MCF 10A (cell line): ENCODE measurements at places on chromosomes 6 and 20. TPM values are rescaled to one million over a fixed set of nuclear protein-coding genes. Genes with fewer than 3 reads are reported as not detected.

- no peak for DNase-seq
Observed at GRCh38 chr20:57445298-57445697, 54.1 kb downstream of the RBM38 start.

DNA sequence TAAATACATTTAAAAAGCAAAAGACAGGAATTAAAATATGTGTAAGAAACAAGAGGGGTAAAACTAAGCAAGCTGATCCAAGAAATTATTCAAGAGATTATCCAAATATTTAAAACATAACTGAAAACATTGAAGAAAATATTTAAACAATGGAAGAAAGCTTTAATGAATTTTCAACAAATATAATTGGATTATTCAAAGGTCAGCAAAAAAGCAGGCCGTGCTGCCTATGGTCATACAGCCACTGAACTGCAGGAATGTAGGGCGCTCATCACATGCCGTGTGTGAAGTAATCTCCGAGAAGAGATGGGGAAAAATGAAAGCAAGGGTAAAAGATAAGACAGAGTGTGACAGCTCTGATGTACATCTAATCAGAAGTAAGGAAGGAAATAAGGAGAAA is 1195.4 kb upstream of the EYS start:
- no peak for DNase-seq

DNA sequence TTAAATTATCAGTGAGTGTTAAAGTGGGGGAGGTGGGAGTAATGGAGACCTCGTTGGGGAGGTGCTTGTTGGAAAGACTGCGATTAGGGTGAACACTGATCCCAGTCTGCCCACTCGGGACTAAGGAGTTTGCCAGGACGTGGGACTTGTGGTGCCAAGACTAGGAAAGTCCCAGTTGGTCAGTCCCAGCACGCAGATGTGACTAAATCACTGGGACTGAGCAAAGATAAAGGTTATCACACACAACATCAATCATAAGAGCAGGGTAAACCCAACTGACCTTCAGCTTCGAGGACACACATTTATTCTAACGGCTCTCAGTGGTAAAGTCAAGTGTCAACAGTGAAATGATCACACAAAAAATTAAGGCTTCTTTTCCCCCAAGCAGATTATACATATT is 45.5 kb downstream of the PDE10A start:
- no peak for DNase-seq

GRCh38 chr6:155221086-155221485 is 42.7 kb upstream of the CLDN20 start:
- DNase-seq = no peak

DNA sequence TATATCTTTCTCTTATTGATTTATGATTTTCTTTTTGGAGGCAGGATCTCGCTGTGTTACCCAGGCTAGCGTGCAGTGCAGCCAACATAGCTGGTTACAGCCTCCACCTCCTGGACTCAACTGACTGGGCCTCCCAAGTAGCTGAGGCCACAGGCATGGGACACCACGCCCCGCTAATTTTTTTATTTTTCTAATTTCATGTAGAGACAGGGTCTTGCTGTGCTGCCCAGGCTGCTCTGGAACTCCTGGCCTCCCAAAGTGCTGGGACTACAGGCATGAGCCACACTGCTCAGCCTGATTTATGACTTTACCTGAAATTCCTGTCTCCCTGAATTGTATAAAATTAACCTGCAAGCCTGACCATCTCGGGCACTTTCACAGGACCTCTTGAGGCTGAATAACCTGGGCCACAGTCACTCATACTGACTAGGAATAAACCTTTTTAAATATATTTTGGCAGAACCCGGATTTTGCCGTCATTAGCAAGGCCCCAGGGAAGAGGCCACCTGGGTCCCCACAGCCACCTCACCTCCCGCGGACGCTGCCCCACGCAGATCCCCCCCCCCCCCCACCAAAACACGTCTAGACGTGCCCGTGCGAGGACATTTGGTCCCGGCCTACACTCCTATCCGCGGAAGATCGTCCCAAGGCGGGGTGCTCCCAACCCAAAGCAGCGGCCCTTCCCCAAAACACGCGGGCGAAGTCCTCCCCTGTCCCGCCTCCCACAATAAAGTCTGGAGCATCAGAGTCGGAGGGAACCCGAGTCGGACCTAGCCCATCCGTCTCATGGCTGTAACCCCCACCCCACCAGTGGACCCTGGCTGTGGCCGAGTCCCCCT is 902 bp downstream of the ZNF337 start:
- peak; percentile 29 for DNase-seq

GRCh38 chr20:51831866-51832265 is 29.5 kb upstream of the SALL4 start:
- DNase-seq = no peak

- no peak for DNase-seq
Observed at GRCh38 chr6:46473881-46474280, 17.4 kb downstream of the RCAN2 start.

DNA sequence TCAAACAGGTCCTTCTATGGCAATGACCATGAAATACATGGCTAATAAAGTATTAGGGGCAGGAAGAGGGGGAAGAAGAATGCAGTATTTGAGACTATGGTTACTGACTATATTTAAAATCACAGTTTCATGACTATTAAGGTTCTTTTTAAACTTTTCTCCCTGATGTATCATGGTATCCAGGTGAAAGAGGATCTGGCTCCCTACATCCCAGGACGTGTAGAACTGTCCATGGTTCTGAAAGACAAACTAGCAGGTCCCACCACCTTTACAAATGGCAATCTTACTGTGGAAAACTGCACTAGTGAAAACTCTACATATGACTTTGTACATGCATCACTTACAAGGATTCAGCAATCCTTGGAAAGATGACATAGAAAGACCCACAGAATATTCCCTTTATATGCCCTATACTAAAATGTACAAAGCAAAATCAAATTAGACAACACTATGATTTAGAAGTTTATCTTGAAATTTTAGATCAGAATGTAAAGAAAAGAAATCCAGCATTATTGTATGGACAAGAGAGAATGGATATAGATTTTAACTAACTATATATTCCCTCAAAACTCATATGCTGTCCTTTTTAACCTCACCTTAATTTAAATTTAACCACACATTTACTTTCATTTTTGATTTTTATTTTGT is 33.5 kb downstream of the RPP21 start:
- DNase-seq = peak; percentile 64

DNA sequence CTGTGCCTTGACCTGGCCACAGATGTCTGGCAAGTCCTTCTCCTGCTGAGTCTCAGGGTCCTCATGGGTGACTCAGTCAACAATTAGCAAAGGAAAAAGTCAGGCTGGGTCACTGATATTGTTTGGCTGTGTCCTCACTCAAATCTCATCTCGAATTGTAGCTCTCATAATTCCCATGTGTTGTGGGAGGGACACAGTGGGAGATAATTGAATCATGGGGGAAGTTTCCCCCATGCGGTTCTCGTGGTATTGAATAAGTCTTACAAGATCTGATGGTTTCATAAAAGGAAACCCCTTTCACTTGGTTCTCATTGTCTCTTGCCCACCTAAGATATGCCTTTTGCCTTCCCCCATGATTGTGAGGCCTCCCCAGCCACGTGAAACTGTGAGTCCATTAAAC is 45.7 kb downstream of the PREX1 start:
- no peak for DNase-seq

DNA sequence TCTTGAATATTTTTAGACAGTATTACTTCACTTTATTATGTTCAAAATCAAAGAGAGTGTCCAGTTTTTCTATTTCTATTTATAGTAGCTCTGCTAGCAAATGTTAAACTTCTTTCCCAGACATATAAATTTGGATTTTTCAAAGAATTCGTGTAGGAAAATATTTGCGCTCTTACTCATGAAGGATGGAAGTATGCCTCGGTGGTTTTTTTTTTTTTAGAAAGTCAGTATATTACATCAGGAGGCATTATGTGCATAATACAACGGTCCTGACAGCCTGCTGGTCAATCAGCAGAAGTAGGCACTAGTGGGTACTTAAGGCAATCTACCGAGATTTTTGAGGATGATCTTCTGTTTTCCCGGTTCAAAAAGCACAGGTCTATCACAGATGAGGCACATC is 249.3 kb downstream of the TBX18 start:
- no peak for DNase-seq

DNA sequence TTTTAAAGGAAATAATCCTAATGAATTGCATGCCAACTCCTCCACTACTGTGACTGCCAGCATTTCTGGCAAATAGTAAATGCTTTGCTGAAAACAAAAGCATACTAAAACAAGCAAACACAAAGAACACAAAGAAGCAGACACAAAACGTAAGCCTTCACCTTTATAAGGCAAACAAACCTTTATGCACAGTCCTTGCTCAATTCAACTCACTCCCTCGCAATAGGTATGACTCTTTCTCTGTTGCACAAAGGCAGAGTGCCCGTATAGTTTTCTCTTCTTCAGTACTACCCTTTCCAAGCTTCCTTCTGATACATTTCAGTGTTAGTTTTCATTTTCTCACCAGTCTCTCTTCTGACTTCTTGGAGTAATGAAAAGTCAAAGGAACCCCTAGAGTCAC is 63.9 kb downstream of the PDE10A start:
- no peak for DNase-seq

GRCh38 chr6:73704798-73705197 is 8.8 kb downstream of the CD109 start:
- DNase-seq = no peak

- DNase-seq = peak; percentile 27
Observed at GRCh38 chr20:19823971-19824370, 65.9 kb downstream of the RIN2 start.

GRCh38 chr20:59481477-59482018 is 122.8 kb upstream of the PHACTR3 start:
- no peak for DNase-seq

GRCh38 chr20:60117065-60117464 is 158.8 kb downstream of the CDH26 start:
- no peak for DNase-seq

DNA sequence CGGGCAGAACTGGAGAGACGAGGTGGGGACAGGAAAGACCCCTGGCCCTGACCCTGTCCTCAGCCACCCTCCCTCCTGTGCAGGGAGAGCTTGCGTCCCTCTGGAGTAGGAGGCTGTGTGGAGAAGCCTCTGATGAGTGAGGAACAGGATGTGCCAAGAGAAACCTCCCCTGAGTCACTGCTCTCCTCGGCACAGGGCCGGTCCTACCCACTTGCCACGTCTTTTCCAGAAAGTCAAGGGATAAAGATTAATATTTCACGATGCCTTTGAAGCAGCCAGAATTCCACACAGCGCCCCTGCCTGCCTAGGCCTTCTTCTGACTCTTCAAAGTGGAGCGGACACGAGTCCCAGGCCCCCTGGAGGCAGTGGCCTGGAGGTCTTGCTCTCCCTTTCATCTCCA is 34.9 kb upstream of the THBS2 start:
- peak; percentile 57 for DNase-seq

- DNase-seq = no peak
Observed at GRCh38 chr6:85706272-85706671, 63.6 kb upstream of the SYNCRIP start.

- DNase-seq = no peak
Observed at GRCh38 chr6:164401871-164402270, 907.5 kb downstream of the C6orf118 start.

GRCh38 chr20:44109951-44110361 is 77.0 kb downstream of the JPH2 start:
- no peak for DNase-seq

DNA sequence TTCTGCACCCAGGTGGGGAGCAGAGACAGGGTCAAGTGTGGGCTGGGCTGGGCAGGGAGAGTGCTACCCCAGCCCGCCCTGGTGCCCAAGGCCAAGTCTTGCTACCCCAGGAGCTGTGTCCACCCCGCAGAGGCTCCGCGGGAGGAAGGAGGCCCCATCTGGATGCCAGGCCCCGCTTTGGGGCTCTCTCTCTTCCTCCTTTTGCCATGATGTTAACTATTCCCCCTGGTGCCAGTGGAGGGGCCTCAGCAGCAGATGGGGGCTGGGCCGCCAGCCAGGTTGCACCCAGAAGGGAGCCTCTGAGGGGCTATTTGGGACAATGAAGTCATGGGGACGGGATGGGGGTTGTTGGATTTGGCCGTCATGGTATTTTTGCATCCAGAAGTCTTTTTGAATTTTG is 9.3 kb downstream of the SLC17A9 start:
- no peak for DNase-seq

DNA sequence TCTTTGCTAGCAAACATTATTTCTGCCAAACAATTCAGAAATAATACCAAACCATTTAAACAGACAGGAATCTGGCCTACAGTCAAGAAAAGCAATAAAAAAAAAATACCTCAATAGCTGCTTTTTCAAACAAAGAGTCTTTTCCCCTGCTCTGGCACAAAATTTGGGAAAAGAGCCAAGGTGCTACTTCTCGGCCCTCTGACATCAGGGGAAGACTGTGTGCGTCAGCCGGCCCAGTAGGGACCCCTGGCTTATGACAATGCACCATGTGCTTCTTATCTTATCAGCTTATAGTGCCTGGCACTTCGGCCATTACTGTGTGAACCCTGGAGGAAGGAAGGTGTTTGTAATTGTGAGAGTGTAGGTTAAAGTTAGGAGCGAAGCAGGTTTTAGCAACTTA is 89.4 kb downstream of the PDE10A start:
- peak; percentile 65 for DNase-seq

GRCh38 chr20:62943396-62943795 is 5.4 kb downstream of the GID8 start:
- no peak for DNase-seq

DNA sequence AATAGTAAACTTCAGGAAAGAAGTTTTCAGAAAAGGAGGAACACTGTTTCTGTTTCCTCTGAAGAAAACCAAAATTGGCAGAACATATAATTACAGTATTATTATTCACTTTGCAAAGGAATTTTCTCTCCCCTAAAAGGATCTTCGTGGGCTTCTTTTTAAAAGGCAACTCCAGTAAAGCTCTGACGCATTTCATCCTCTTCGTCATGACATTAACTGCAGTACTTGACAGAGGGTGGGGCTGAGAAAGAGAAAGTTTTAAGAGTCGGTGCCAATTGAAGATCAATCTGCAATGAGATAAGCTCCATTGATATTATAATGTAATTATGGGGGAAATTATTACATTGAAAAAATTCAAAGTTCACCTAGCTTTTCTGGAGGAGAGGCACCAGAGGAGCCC is 75.8 kb downstream of the MYB start:
- DNase-seq = no peak

- no peak for DNase-seq
Observed at GRCh38 chr6:44558832-44559251, 171.3 kb downstream of the CDC5L start.

- no peak for DNase-seq
Observed at GRCh38 chr20:46640536-46641311, 10.5 kb downstream of the SLC13A3 start.

Gene CST5
- total RNA-seq = not detected in 2 replicates

Gene SLC52A3
- 0.14 and 0.17 TPM in 2 replicates for total RNA-seq

Gene BHLHE23
- not detected in 2 replicates for total RNA-seq

Gene MOG
- not detected in 2 replicates for total RNA-seq

Gene GDAP1L1
- total RNA-seq = 0.37 TPM in 1 of 2 replicates, not detected in the other

Gene PPIL6
- total RNA-seq = 3.9 and 6.5 TPM in 2 replicates

Gene GPR63
- 0.42 and 0.54 TPM in 2 replicates for total RNA-seq

Gene ULBP3
- 4.9 and 6.3 TPM in 2 replicates for total RNA-seq

Gene TEAD3
- 11.1 and 13.3 TPM in 2 replicates for total RNA-seq

Gene ARMC12
- total RNA-seq = 2.3 and 2.6 TPM in 2 replicates

Gene LAMA2
- total RNA-seq = 2.2 and 3.9 TPM in 2 replicates

Gene ACOT8
- total RNA-seq = 19.5 and 20.1 TPM in 2 replicates
